Jurkat, Clone E6-1 (cell line): ENCODE measurements at places on chromosomes 13 and 19.
A peak's percentile ranks its signal among the peaks of the same experiment; 100 is the strongest.

GRCh38 chr19:39497701-39497995 is 1.1 kb upstream of the DLL3 start:
- DNase-seq, result no peak

DNA sequence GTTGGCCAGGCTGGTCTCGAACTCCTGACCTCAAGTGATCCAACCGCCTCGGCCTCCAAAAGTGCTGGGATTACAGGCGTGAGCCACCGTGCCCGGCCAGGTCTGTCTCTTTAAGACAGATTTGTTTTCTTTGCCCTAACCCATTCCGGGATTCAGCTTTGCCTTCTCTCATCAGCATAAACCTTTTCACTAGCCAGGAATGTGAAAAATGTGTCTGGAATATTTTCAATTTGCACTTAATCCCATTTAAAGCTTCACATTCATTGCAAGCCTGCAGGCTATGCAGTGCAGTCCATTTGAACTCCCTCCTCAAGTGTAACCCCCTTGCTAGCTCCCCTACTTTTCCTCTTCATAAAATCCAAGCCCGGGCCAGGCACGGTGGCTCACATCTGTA is 880 bp upstream of the TMEM160 start:
- DNase-seq, result no peak

- no peak for DNase-seq
Observed at GRCh38 chr13:52394586-52394985, 11.4 kb downstream of the THSD1 start.

- DNase-seq, result no peak
Observed at GRCh38 chr13:97758317-97758716, 195.2 kb upstream of the IPO5 start.

DNA sequence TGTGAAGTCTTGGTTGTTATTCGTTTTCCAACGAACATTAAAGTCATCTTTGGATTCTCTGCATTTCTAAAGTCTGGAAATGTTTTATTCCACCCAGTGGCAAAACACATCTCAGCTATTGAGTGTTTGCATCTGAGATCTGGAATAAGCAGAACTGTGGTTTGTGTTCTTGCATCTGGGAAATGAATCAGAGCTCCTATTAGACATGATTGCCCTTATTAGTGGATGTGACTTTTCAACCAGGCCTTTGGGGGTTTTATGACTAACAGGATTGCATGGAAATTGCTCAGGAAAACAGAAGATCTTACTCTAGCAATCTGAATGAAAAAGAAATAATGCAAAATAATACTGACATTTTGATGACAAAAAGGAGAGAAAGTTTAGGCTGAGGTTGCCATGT is 488.8 kb downstream of the IRS2 start:
- no peak for DNase-seq

- DNase-seq, result no peak
Observed at GRCh38 chr13:42581427-42581826, 7.5 kb downstream of the TNFSF11 start.

DNA sequence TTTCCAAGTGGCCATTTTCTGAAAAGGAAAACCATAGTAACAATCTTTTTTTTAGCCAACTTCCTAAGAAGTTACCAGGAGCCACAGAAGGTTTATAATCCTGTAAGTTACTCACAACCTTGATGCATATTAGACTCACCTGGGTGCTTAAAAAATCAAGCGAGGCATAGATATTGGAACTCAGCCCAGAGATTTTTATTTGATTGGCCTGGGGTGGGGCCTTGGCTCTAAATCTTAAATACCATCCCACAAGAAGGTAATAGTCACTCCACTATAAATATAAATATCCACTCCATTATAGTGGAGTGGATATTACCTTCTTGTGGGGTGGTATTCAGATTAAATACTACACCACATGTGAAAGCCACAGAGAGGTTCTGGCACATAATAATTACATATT is 429.6 kb downstream of the RFC3 start:
- DNase-seq, result no peak

DNA sequence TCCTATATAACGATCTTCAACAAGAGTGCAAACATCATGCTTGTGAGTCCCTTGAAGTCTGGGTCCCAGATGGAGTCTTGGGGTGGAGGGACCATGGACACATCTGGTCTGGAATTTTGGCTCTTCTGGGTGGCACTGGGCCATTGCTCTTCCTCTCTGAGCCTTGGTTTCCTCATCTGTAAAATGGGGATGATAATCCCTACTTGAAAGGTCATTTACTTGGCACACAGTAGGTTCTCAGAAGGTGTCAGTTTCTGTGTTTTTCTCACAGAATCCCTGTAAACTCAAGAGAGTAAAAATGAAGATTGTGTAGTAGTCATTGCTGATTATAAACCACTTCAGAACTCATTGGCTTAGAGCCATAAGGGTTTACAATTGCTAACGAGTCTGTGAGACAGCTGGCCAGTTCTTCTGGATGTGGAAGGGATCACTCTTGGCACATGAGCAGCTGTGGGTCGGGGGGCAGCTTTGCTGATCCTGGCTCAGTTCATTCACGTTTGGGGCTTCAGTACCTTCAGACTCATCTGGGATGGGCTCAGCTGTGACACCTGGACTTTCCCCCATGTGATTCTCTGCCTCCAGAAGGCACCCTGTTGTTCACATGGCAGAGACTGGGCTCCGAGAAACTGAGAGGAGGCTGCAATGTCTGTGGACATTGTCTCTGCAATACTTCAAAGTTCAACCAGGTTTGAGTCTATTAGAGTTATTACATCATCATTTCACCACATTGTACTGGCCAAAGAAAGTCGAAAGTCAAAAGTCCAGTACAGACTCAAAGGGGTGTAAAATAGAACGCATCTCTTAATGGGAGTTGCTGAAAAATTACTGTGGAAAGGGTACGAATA is 7.8 kb downstream of the CYP4F12 start:
- DNase-seq, result no peak

- DNase-seq, result no peak
Observed at GRCh38 chr19:34418300-34418699, 9.9 kb upstream of the UBA2 start.

DNA sequence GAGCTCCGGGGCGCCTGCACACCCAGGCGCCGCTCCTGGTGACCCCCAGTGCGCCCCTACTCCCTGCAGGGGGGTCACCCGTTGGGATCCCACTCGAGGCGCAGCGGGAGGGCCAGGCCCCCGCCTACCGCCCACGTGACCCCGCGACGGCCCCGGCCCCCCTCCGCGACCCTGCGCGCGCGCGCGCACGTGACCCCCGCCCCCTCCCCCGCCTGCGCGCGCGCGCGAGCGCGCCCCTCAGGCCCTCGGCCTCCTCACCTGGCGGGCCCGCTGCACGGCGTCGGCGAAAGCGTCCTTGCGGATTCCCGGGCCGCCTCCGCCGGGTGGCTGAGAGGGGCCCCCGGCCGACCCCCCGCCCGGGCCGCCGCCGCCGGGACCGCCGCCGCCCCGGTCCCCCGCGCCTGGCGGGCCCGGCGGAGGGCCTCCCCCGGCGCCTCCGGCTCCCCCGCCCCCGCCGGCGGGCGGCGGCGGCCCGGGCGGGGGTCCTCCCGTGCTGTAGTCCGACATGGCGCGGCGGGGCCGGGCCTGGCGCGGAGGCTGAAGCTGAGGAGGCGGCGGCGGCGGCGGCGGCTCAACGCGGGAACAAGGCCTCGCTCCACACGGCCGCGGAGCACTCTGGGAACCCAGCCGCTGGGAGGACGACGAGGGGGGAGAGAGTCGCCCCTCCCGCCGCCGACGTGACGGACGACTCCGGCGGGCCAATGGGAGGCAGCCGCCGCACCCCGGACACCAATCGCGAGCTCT is at the start of gene KHSRP:
KHSRP (minus strand) TSS at position 617 of the 744 bp plus-strand sequence; CDS start at position 507, 110 bp downstream.
- no peak for DNase-seq

GRCh38 chr19:44604241-44604640 is 9.1 kb upstream of the IGSF23 start:
- no peak for DNase-seq

GRCh38 chr19:29393915-29394460 is 131.8 kb upstream of the VSTM2B start:
- no peak for DNase-seq

- peak; percentile 31 for DNase-seq
Observed at GRCh38 chr13:31431722-31432137, 232.0 kb downstream of the B3GLCT start.

- no peak for DNase-seq
Observed at GRCh38 chr19:38717051-38717450, 27.2 kb downstream of the CAPN12 start.

DNA sequence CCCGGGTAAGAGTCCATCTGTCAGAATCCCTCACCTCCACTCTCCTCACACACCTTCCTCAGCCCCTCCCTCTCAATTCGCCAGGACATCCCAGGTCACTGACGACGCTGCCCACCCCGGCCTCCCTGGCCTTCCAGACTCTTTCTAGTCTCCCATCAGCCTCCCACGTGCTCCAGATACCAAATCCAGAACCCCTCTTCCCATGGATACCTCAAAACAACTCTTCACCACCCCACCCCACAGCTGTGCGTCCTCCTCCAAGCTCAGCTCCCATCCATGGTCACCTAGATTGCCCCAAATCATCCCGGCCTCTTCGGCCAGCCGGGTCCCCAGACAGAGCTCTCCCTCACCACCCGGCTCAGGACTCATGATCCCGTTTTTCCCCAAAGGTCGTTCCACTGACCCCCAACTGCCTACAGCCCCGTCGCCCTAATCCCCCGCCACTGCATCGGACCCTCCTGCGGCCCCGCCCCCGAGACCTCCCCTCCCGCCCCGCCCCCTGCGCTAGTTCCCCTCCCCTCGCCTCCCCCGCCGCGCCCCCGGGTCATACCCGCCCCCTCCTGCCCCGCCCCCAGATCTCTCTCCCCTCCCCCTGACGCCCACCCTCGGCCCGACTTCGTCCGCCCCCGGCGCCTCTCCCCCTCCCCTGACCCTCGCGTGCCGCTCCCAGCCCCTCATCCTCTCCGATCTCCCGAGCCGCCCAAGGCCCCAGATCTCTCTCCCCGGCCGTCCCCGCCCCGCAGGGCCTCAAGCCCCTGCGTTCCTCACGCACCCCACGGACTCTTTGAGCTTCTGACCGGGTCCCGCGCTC is 546 bp downstream of the UBXN6 start:
- peak; percentile 41 for DNase-seq
